ENCODE measurements at places on chromosomes 7 and 10.

- DNase-seq = no peak
Measured at GRCh38 chr7:70153933-70154332, 555.7 kb downstream of the AUTS2 start.

DNA sequence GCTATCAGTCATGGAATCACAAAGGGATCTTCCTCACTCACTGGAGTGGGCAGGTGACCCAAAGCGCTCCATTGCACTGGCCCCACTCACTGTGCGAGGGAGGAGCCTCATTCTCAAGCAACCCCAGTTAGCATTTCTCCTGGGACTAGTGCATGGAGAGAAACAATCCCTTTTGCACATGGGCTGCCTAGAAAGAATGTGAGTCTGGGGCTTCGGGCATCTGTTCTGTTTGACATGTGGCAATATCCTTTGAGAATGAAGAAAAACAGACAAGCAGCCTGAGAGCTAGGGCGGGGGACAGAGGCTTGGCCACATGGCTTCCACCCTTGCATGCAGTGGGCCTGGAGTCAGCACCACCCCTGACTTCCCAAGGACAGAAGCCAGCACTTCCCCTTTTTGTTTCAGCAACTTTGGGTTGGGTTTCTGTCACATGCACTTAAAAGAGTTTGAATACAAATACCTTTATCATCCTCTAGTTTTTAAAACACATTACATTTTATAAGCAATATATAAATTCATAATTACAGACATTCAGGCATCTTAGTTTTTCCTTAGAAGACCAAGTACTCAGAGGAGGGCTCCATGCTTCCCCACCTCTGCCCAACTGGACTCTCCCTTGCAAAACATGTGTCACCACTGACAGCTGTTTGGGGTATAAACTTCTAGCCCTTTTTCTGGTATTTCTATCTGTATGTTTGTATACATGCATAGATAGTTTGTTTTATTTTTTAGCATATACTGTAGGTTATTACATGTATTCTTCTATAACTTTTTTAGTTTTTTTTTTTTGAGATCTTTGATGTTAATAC lies 73.8 kb downstream of the RBM20 start:
- DNase-seq = no peak

GRCh38 chr10:30114401-30114800 lies 55.0 kb upstream of the JCAD start:
- no peak for DNase-seq

DNA sequence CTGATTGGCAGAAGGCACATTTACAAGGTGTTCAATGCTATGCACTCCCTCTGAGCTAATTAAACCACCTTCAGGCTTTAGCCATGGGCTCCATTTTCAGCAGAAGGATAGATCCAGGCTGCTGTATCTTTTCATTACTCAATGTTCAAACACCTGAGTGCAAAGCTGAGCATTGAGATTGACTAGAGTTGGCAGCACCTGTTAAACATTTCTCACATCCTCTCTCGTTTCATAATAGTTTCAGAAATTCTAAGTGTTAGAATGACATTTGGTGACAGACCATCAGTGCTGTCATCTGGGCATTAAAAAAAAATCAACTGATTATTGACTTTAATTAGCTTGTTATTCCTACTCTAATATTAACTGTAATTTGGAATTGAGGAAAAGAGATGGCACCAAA lies 187.1 kb upstream of the SEMA3E start:
- no peak for DNase-seq

DNA sequence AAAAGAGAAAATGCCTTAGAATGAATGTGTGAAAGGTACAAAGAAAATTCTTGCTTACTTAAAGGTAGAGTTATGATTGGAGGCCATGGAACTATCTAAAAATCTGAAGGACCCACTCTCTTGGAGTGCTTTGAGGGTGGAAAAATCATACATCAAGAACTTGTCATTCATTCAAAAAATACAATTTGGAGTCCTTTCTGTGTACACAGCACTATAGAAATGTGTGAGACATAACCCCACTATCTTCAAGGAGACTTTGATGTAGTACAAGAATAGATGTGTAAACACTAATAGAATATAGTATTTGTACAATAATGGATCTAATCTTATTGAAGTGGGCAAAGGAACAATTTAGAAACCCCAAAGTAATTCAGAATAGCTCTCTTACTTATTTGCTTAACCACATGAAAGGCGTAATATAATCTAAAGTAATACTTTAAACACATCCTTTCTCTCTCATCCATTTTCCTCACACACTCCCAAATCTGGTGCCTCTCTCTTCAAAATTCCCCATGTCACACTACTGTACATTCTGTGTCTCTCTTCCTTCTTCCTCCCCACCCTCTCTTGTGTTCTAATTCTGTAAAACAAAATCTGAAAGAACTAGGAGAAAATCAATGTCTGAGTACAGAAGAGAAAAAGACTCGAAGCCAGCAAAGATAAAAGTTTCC lies 166.7 kb downstream of the DNAJB9 start:
- no peak for DNase-seq

- no peak for DNase-seq
Measured at GRCh38 chr7:66418537-66418936, 210.1 kb upstream of the KCTD7 start.

- no peak for DNase-seq
Measured at GRCh38 chr10:101783736-101784118, 481 bp upstream of the NPM3 start.

Measured in stimulated activated CD4-positive, alpha-beta T cell treated with anti-CD3 and anti-CD28 coated beads, Interleukin-1b, Interleukin-23, amount 100 ng/mL, for 48 hours (primary cell).